ENCODE measurements at places on chromosomes 16 and 17.
A peak's percentile ranks its signal among the peaks of the same experiment; 100 is the strongest.

- no peak for DNase-seq
These were observed 120.0 kb upstream of the HS3ST3A1 start for GRCh38 chr17:13721705-13722104.

DNA sequence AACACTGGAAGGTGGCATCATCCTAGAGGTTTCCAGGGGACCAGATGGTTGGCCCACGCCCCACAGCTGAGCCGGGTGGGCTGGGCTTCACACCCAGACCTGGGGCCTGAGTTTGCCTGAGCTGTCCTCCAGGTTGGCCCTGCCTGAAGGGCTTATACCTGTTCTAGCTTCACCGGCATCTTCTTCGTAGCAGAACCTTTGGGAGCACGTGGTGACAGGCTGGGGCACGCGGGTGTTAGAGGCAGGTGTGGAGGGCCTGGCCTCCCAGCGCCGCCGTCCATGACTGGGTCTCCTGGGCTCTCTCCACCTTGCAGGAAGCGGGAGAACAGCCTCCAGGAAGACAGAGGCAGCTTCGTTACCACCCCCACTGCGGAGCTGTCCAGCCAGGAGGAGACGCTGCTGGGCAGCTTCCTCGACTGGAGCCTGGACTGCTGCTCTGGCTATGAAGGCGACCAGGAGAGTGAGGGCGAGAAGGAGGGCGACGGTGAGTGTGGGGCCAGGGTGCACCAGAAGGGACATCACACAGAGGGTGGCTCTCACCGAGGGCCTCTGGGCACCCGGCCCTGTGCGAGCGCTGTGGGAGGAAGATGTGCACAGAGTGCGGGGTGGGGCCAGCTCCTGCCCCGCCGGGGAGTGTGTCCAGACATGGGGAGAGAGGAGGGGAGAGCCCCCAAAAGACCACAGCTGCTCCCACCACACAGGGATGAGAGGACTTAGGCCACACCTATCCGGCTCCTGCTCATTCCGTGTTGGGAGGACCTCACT, 4.6 kb upstream of the TEDC2 start:
- no peak for DNase-seq

- no peak for DNase-seq
These were observed 502.4 kb upstream of the CDH11 start for GRCh38 chr16:65624229-65624628.

- DNase-seq = no peak
These were observed 7.2 kb downstream of the PIPOX start for GRCh38 chr17:29050176-29050575.

DNA sequence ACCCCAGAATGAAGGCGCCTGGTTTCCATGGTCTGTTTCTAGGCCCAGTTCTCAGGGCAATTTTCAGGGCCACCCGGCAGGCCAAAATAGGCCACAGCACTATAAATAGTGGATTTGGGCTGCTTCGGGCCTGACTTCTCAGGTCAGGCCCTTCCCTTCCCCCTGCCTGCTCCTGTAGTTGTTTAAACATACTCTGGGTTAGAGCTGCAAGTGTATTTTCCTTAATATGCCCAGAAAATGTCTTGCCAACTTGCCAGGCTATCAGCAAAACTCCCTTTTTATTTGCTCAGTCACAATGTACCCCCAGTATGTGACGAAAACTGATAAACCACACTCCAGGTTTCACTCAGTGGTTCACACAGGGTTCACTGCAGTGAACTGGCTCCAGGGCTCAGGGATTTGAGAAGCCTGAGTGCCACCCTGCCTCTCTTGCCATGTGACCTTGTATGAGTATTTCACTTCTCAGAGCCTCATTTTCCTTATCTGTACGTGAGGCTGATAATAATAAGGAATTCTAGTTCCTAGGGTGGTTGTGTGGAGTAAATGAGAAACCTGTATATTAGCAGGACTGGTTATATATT, 76.5 kb downstream of the GPRC5B start:
- DNase-seq = no peak

- DNase-seq = no peak
These were observed 181.7 kb upstream of the TBX2 start for GRCh38 chr17:61217878-61218437.

GRCh38 chr17:63550817-63551639, 751 bp downstream of the DCAF7 start:
- DNase-seq = peak; percentile 10

DNA sequence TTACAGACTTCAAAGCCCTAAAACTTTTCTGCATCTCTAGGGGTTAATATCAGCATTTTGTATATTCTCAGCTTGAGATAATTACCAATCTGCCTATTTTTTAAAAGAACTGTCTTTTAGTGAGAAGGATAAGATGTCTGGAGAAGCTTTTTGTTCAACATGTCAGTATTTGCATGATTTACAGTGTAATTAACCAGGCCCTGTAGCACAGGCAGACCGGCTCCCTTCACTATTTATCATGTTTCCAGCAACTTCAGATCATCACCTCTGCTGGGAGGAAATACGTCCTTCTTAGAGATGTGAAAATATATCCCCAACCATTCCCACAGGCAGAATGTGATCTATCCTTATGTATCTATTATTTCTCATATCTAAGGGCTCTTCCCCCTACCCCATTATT, 8.6 kb upstream of the DDX52 start:
- DNase-seq = no peak

- DNase-seq = no peak
These were observed 1.7 kb upstream of the PIGS start for GRCh38 chr17:28573040-28573380.

DNA sequence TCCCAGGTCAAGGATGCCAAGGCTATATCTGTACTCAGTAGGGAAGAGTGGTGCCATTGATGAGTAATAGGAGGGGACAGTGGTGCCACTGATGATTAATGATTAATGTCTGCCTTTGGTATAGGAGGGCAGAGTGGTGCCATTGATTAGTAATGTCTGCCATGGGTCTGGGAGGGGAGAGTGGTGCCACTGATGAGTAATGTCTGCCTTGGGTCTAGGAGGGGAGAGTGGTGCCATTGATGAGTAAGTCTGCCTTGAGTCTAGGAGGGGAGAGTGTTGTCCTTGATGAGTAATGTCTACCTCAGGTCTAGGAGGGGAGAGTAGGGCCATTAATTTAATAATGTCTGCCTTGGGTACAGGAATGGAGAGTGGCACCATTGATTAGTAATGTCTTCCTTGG, 507.8 kb upstream of the EEF2KMT start:
- DNase-seq = no peak

GRCh38 chr17:1967213-1967612, 57.9 kb downstream of the RTN4RL1 start:
- DNase-seq = no peak

DNA sequence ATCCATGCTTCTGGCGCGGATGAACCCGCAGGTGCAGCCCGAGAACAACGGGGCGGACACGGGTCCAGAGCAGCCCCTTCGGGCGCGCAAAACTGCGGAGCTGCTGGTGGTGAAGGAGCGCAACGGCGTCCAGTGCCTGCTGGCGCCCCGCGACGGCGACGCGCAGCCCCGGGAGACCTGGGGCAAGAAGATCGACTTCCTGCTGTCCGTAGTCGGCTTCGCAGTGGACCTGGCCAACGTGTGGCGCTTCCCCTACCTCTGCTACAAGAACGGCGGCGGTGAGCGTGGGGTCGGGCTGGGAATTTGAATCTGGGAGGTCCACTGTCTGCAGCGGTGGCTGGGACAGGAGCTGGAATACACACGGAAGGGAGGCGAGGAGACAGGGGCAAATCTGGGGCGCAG, 904 bp downstream of the SLC6A2 start:
- no peak for DNase-seq

DNA sequence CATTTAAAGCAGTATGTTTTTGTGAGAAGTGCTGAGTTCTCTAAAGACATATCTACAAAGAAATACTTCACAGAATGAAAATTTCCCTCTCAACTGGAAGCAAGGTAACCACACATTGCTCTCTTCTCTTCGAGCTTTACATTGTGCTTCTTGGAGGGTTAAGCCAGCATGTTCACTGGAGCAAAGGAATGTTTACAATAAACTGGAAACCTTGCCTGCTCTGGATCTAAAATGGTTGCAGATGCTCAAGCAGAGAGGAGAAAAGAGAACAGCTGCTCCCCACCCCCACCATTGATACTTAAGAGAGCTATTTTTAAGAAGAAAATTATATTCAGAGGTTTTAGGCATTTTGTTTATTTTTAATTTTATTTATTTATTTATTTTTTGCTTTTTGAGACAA, 213.1 kb downstream of the CEP112 start:
- DNase-seq = no peak

- DNase-seq = no peak
These were observed 35.9 kb upstream of the GHDC start for GRCh38 chr17:42230225-42230624.

- DNase-seq = no peak
These were observed 1.1 kb downstream of the KDM8 start for GRCh38 chr16:27204312-27204915.

- no peak for DNase-seq
These were observed 67.2 kb downstream of the CCDC182 start for GRCh38 chr17:57677858-57678257.

DNA sequence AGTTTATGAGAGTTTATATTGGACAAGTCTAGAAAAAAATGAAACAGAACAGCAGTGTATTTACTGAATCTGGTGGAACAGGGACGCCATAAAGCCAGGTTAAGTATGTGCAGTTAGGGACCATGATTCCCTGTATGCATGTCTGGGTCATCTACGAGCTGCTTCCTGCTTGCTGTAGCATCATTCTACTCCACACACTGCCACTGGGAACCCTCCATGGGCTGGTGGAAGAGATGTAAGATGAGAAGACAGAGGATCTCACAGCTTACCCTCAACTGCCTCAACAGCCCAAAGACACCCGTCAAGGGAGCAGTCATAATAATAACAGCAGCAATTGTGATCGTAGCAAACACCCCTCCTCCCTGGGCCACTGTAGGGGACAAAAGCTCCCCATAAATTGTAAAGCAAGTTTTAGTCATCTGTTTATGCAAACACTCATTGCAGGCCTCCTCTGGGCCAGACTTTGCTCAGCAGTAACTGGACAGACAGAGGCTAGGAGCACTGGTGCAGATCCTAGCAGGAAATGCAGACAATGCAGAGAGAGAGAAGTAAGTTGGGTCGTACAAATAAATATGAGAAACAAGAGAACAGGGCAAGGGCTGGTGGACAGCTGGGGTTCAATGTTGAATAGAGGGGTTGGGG, 188.0 kb downstream of the SOX9 start:
- no peak for DNase-seq

DNA sequence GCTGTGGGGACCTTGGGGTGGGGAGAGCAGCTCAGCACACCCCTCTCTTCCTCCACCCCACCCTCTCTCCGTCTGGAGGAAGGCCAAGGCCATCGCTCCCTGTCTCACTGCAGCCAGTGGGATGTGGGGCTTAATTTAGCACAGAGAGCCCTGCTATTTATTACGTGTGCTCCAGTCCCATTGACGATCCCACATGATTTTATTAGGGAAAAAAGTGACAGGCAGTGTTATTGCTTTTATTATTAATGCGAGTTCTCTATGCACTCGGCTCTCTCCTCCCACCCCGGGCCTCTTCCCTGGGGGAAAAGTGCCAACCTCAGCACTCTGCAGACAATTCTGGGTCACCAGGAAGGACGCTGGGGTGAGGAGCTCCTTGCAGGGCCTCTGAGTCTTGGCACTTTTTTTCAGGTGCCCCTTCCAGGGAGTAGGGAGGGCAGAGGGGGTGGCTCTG, 57.3 kb downstream of the MGAT5B start:
- no peak for DNase-seq

DNA sequence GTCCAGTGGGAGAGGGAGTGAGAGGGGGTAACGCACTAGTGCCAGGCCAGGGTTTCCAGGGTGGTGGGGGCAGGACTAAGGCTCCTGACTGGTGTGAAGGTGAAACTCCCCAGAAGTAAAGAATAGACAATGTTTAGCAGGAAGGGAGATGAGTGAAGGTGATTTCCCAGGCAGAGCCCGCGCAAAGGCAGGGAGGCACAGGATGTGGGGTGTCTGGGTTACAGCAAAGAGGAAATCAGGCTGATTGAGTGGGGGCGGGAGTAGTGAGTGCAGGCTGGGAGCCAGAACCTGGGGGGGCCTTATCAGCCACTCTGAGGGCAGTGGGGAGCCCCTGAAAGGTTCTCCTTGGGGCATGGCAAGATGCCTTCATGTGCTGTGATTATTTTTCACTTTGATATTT, 167.5 kb downstream of the UTP18 start:
- DNase-seq = peak; percentile 81

DNA sequence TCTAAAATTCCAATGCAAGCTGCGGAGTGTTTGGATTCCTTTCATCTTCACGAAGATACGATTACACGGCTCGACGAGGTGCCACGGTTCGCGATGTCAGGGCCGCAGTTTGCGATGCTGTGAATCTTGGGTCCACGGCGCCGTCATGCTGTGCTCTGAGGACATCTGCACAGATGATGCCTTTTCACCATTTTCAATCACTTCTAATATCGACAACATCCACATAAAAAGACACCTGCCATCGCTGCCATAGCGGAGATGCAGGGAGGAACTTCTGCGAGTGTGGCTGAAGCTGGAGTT, 6.8 kb upstream of the APRT start:
- no peak for DNase-seq

GRCh38 chr17:66739553-66739952, 95.4 kb upstream of the CACNG5 start:
- DNase-seq = no peak

DNA sequence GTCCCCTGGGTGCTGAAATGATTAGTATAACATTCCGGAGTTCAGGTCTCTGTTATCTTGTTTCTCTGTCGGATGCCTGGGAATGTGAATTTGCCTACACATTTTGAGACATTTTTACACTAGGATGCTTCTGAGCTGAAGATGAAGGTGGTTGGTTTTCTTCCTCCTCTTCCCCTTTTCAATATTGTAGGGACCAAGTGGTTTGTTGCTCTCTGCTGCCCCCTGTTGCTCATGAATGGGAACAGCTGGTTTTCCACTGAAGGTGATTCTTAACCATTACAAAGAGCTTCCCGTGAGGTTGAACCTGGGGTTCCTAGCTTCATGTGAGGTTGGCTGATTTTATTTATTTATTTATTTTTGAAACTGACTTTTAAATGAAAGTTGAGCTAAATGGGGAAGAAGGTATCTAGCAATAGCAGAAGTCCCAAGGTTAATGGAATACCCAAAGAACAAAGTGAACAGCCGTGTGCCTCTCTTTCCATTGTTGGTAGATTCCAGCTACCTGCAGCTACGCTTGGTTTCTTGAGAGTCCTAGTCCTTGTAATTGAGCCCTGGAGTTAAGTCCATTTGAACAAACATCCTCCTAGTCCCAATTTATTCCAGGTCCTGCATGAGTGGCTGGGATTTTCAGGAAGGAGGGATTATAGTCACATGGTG, 983.9 kb upstream of the EEF2KMT start:
- no peak for DNase-seq
